ENCODE measurements at places on chromosomes 16 and 17. TPM values are rescaled to one million over a fixed set of nuclear protein-coding genes. Genes with fewer than 3 reads are reported as not detected.

Gene SPIRE2
- 21.0 TPM for total RNA-seq

Gene CLEC10A
- total RNA-seq = not detected

Gene LITAFD
- total RNA-seq = not detected

Gene VPS25
- 39.2 TPM for total RNA-seq

Gene HYDIN
- 48.7 TPM for total RNA-seq

Gene TMIGD1
- not detected for total RNA-seq

Gene SMIM5
- 1.4 TPM for total RNA-seq

Data from diencephalon (tissue), 1 donor.